Testis (tissue), 5 donors: ENCODE measurements at places on chromosomes 1 and 21. TPM values are rescaled to one million over a fixed set of nuclear protein-coding genes. Genes with fewer than 3 reads are reported as not detected.

GRCh38 chr21:15327637-15328265 is 263.0 kb upstream of the NRIP1 start:
- H3K36me3 ChIP-seq: no peaks in the 10 kb centered on the region
- no peak for DNase-seq
- no peak overlapping the region for H3K4me3 ChIP-seq
- no peaks in the 10 kb centered on the region for H3K27me3 ChIP-seq
- no peaks in the 10 kb centered on the region for H3K4me1 ChIP-seq

DNA sequence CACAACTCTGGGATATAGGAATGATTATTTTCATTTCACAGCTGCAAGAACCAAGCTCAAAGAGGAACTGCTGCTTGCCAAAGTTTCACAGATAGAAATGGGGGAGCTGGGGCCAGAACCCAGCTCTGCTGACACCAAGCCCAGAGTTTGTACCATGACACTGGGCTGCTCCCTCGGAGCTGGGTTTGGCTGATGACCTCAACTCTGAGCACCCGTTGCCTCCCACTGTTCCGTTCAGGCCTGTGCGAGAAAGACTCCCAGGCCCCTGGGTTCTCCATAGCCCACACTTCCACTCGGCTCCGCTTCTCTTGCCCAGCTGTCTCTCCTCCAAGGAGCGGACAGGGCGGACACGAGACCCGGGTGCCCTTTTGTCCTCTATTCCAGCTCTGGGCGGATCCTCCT is 55.2 kb downstream of the NGF start:
- peak; percentile 86 for DNase-seq
- H3K27ac ChIP-seq: peak overlapping the region; percentile 84
- peak overlapping the region; percentile 47 for H3K4me3 ChIP-seq
- no peaks in the 10 kb centered on the region for H3K36me3 ChIP-seq

DNA sequence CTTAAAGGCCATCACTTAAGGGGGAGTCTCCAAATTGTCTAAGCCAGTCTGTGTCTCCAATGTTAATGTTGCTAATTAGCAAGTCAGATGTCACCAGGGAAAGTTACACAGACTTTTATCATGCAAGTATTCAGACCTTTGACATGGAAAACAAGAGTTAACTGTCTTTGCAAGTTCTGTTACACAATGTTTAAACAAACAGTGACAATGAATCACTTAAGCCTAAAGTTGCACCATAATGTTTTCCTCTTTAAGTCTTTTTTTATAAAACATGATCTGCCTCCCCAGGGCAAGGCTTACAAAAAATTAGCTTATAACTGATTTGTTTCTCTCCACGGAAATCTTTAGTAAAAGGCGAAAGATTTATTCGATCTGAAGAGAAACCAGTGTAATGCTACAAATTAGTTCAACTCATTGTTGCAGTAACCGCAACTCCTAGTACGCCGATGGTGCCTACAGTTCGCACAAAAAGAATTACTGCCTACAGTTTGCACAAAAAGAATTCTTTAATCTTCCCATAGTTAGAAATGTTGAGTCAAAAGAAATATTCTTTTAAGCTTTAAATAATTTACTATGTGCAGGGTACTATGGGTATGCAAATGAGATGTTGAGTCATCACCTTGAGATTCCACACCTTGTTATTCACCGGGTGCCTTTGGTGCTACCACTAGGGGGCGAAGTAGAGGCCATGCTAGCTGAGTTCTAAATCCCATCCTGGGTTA is 45.3 kb downstream of the HHAT start:
- peak overlapping the region; percentile 41 for H3K27ac ChIP-seq
- no peaks in the 10 kb centered on the region for H3K36me3 ChIP-seq

Gene IL6R
- polyA plus RNA-seq: 8.5 TPM

Gene OXCT2
- 78.8 TPM for polyA plus RNA-seq

GRCh38 chr1:46401964-46402626 is 8.0 kb downstream of the FAAH start:
- no peak overlapping the region for H3K4me3 ChIP-seq
- peak; percentile 67 for DNase-seq
- no peaks in the 10 kb centered on the region for H3K36me3 ChIP-seq
- no peak overlapping the region for H3K27ac ChIP-seq
- peaks cover 5% of the 10 kb centered on the region for H3K4me1 ChIP-seq

Gene OR10J5
- polyA plus RNA-seq: not detected

Gene MEGF6
- 9.0 TPM for polyA plus RNA-seq
